ENCODE measurements at places on chromosomes 5 and 9.
A peak's percentile ranks its signal among the peaks of the same experiment; 100 is the strongest.

DNA sequence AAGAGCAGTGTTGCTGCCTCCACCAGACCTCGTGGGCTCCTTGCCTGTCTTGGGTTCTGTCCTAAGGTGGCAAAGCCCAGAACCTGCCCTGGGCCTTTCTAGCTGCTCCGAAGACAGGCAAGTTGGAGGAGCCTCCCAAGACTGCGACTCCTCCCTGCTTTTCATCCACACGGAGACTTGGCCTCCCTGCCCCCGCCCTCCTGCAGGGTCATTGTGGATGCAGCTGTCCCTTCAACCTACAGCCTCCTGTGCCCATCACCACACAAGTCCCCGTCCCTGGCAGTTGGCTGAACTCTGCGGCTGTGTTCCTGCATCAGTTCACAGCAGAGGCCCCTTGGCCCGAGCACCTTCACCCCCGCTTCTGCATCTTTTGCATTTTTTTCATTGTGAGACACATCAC is 59.2 kb downstream of the WNK2 start:
- no peak for DNase-seq

DNA sequence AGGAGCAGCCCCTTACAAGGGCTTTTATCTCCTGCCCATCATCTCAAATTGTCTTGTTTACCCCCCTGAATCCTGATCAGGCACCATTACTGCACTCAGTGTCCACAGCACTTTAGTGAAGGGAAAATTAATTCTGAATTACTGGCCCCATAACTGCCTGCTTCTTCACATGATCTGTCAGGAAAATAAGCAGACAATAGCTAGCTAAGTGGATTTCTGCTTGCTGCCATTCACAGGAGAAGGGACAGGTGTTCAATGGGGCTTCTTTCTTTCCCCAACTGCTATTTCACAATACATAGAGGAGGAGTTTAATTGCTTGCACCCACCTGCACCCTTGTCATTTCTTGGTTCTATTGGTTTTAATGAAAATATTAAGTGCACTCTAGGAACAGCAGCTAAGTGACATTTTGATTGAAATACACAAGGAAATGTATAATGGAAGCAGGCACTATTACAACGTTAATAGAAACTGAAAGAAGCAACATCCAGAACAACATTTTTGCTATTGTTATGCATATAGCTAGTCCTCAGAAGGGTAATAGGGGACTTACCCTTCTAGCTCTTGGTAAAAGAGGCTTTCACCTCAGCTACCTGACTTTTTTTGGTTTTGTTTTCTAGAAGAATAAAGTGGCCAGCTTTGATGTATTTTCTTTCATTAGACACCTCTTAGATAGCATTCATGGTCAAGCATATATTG is 599.3 kb upstream of the TLE4 start:
- DNase-seq: no peak

GRCh38 chr9:73135394-73135793 is 16.3 kb upstream of the ANXA1 start:
- DNase-seq: no peak

DNA sequence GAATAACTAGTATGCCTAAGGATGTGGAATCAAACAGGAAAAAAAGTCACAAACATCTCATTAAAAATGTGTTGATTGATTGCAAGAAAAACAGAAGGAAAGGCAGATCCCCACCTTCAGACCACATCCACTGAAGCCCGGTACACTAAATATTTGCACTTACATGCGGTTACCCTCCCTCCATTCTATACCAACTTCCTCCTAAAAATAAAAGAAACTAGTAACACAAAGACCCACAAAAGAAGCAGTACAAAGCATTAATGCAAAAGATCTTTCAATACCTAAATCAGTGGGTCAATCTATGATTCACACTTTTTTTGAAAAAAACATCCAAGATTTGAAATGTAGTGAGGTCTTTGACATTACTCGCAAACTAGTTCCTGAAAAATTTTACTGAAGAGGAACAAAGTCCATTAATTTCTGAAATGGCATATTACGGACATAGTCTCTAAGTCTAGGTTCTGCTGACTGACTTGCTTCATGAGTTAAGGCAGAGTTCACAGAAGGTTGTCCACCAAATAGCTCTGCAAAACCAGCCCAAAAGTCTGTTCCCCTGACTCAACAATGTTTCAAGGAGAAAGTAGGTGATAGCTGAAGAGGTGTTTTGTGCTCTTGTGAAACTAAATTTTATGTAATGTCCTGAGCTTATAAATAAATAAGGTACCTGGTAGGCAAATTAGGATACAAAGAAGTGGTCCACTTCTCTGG is 100.7 kb downstream of the PAM start:
- DNase-seq: no peak

DNA sequence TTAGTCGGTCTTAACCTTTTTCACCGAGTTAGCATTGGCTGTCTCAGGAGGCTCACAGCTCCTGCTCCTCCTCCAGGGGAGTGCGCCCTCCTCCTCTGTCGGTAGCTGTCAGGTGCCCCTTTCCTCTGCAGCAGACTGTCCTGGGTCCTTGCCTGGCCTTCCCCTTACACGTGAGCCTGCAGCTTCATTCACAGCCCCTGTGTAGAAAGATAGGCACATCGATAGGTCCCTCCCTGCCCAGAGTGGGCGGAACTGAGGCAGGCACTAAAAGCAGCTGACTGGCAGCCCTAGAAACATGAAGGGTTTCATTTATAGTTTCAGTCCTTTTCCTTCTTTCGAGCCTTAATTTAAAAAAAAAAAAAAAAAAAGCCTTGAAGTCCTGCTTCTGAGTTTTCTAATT is 17.2 kb downstream of the TENT4A start:
- DNase-seq: peak; percentile 71

DNA sequence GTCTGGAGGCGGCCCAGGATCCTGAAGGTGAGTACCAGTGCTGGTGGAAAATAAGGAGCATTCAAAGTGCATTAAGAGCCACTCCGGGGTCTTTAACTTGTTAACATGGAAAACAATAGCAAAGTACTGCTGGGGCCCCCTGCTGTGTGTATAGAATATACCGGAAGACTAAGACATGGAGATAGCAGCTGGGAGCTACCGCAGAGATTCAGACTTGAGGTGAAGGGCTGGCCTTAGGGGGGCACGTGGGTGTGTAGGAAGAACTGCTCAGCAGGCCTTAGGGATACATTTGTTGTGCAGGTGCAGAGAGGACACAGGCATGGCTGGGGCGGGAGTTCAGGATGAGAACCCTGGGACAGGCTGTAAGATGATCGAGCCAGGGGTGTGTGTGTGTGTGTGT is 1.2 kb upstream of the DMRT1 start:
- DNase-seq: no peak

- DNase-seq: no peak
These were observed 133.0 kb upstream of the EFNA5 start for GRCh38 chr5:107803728-107804127.

DNA sequence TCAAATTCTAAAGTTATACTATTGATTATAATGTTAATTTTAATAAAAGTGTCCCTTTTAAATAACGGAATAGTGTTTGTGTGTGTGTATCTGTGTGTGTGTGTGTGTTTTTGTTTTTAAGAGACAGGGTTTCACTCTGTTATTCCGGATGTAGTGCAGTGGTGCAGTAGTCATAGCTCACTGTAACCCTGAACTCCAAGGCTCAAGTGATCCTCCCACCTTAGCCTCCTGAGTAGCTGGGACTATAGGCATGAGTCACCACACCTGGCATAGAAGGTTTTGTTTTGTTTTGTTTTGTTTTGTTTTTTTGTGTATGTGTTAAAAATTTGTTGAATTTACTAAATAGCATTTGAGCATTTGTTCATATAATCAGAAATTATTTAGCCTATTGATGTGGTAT is 64.6 kb downstream of the YTHDC2 start:
- DNase-seq: no peak

All from erythroblast (primary cell).